GM23248 (cell line): ENCODE measurements at places on chromosomes 3 and 15. TPM values are rescaled to one million over a fixed set of nuclear protein-coding genes. Genes with fewer than 3 reads are reported as not detected.
A peak's percentile ranks its signal among the peaks of the same experiment; 100 is the strongest.

Gene GXYLT2
- 10.0 and 13.2 TPM in 2 replicates for total RNA-seq

GRCh38 chr15:100725121-100726069 is 123.0 kb downstream of the ASB7 start:
- H3K36me3 ChIP-seq: no peaks in the 10 kb centered on the region
- H3K4me3 ChIP-seq: no peak overlapping the region
- H3K27me3 ChIP-seq: no peaks in the 10 kb centered on the region
- DNase-seq: peak; percentile 82
- H3K4me1 ChIP-seq: peaks cover 45% of the 10 kb centered on the region

DNA sequence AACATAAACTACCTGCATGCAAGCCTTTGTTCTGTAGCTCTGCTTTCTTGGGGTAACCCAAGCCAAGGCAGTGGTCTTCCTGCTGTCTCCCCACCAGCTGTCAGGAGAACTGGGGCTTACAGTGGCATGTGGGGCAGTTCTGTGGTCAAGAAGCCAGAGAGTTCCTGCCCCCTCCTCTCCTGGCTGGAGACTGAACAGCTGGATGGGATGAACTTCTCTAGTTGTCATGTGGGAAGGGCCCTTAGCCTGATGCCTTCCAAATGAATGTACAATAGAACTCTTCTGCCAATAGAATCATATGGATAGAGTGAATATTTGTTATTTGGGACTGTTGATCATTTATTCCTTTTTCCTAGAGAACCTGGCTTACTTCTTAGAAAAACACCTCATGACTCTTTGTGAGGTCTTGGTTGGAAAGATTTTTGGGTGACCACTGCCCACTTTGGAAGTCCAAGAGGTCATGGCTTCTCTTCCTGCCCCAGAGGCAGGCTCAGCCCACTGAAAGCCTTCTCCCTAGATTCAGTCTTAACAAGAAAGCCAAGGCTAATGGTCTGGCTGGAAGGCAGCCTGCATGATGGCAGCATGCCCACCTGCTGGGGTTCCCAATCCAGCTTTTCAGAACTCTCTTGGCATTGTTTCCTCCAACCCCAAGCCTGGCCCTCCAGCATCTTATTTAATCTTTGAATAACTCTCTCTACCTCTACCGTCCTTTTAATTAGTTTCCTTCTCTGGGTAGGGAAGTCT is 462.9 kb upstream of the PROK2 start:
- H3K4me3 ChIP-seq: no peak overlapping the region
- no peak overlapping the region for H3K27ac ChIP-seq
- H3K4me1 ChIP-seq: no peaks in the 10 kb centered on the region
- H3K27me3 ChIP-seq: peaks cover 10% of the 10 kb centered on the region
- no peaks in the 10 kb centered on the region for H3K36me3 ChIP-seq

Gene FEZF2
- not detected in 2 replicates for total RNA-seq

DNA sequence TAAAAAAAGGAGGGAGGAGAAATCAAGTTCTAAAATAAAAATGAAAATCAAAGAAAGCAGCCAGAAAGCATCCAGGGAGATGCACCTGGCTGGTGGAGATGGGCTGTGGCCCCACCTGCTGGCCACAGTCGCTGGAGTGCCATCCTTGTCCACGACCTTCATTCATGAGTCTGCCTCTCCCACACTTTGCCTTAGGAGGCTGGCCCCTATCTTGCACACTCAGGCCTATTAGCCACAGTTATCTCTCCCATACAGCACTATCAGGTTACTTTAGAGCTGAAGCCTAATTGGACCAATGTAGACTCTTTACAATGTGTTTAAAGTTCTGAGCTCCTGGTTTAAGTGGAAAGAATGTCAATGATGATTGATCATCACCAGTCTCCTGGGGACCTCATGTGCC is 392.0 kb upstream of the RORA start:
- peak; percentile 5 for DNase-seq
- H3K36me3 ChIP-seq: no peaks in the 10 kb centered on the region
- H3K27me3 ChIP-seq: no peaks in the 10 kb centered on the region
- no peaks in the 10 kb centered on the region for H3K4me1 ChIP-seq
- H3K27ac ChIP-seq: no peak overlapping the region
- no peak overlapping the region for H3K4me3 ChIP-seq

Gene SCAANT1
- not detected in 2 replicates for total RNA-seq

DNA sequence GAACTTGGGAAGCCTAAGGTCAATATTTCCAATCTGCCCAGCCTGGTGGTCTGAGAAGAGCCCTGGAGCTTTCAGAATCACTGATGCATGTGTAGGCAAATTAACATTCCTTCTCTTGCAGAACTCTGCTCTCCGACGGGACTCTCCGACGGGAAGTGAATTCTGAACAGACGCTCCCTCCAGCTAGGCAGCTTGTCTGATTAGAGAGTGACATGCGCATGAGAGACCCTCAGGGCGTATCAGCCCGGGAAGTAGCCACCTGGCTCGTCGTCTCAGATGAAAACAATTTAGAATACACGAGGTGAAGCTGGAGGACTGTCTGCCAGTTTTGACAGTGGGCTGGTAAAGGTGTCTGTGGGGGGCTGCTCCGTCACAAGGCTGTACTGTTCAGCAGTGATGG is 103.1 kb downstream of the DGKG start:
- no peak for DNase-seq
- peaks cover 4% of the 10 kb centered on the region; the same call in 1 of the 2 replicates for H3K4me1 ChIP-seq
- H3K36me3 ChIP-seq: no peaks in the 10 kb centered on the region
- H3K4me3 ChIP-seq: no peak overlapping the region

- no peaks in the 10 kb centered on the region for H3K36me3 ChIP-seq
- DNase-seq: no peak
- H3K4me3 ChIP-seq: no peak overlapping the region
- no peaks in the 10 kb centered on the region for H3K27me3 ChIP-seq
- H3K4me1 ChIP-seq: peaks cover 27% of the 10 kb centered on the region
Observed at GRCh38 chr15:63953524-63953923, 92.8 kb downstream of the DAPK2 start.

- no peak for DNase-seq
- H3K27ac ChIP-seq: no peak overlapping the region
- no peaks in the 10 kb centered on the region for H3K36me3 ChIP-seq
- H3K4me1 ChIP-seq: no peaks in the 10 kb centered on the region
- no peak overlapping the region for H3K4me3 ChIP-seq
Observed at GRCh38 chr3:19711160-19711782, 222.7 kb downstream of the EFHB start.

Gene THBS1
- total RNA-seq: 7,697 and 8,549 TPM in 2 replicates

GRCh38 chr3:31147550-31147949 is 253.1 kb upstream of the GADL1 start:
- no peaks in the 10 kb centered on the region for H3K27me3 ChIP-seq
- H3K4me3 ChIP-seq: no peak overlapping the region
- H3K36me3 ChIP-seq: no peaks in the 10 kb centered on the region
- no peaks in the 10 kb centered on the region for H3K4me1 ChIP-seq
- no peak for DNase-seq

Gene AADACL2
- total RNA-seq: not detected in 2 replicates

DNA sequence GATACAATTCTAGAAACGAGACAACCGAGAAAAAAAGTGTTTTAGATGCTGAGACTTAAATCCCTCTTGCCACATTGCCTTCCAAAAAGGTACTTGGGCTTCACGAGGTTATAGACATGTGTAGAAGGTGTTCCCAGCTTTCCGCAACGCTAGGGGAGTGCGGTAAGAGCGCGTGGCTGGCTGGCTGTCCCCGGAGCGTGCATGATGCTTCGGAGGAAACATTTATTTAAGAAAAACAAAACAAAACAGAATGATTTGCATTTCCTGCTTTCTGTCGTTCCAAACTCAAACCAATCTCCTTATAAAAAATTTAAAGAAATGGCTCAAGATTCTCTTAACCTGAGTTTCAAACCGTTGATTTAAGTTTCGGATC is 841 bp downstream of the SLC6A20 start:
- H3K4me3 ChIP-seq: no peak overlapping the region
- H3K27me3 ChIP-seq: peaks cover 84% of the 10 kb centered on the region
- no peak overlapping the region for H3K27ac ChIP-seq
- H3K4me1 ChIP-seq: no peaks in the 10 kb centered on the region
- DNase-seq: peak; percentile 27
- H3K36me3 ChIP-seq: no peaks in the 10 kb centered on the region

GRCh38 chr15:79539401-79539800 is 107.3 kb downstream of the MINAR1 start:
- no peaks in the 10 kb centered on the region for H3K36me3 ChIP-seq
- peak; percentile 43 for DNase-seq
- H3K27ac ChIP-seq: no peak overlapping the region
- H3K4me3 ChIP-seq: no peak overlapping the region

GRCh38 chr3:171480526-171480925 is 20.3 kb upstream of the TNIK start:
- no peaks in the 10 kb centered on the region for H3K36me3 ChIP-seq

Gene LSAMP
- 4.0 and 4.5 TPM in 2 replicates for total RNA-seq

Gene NDN
- total RNA-seq: 127 and 133 TPM in 2 replicates

DNA sequence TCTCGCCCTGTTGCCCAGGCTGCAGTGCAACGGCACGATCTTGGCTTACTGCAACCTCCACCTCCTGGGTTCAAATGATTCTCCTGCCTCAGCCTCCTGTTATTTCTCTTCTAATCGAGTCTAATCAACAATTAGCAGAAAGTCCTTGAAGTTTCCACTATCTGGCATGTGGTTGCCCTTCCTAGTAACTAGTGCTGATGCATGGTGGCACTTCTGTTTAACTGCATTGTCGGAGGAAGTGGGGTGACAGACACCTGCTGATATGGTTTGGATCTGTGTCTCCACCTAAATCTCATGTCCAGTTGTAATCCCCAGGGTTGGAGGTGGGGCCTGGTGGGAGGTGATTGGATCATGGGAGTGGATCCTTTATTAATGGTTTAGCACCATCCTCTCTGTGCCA is 9.2 kb downstream of the CRTAP start:
- no peaks in the 10 kb centered on the region for H3K27me3 ChIP-seq
- peaks cover 26% of the 10 kb centered on the region; the same call in 1 of the 2 replicates for H3K36me3 ChIP-seq
- DNase-seq: no peak
- no peak overlapping the region for H3K4me3 ChIP-seq

DNA sequence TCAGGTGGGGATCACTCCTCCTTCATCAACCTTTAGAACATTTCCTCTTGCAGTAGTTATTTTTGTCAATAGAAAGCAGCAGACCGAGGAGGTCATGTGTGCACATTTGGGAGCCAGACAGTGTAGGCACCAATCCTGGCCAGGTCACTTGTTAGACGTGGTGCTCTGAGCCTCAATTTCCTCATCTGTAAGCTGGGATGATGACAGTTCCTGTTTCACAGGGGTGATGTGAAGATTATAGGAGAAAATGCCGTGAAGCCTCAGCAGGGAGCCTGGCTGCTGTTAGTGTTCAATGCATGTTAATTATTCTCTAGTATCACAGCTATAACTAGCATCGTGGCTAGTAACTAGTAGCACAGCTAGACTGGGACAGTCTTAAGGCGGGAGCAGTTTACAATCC is 64.7 kb downstream of the ATP2B2 start:
- H3K36me3 ChIP-seq: no peaks in the 10 kb centered on the region
- no peak for DNase-seq
- H3K4me1 ChIP-seq: peaks cover 33% of the 10 kb centered on the region
- no peaks in the 10 kb centered on the region for H3K27me3 ChIP-seq
- no peak overlapping the region for H3K4me3 ChIP-seq

DNA sequence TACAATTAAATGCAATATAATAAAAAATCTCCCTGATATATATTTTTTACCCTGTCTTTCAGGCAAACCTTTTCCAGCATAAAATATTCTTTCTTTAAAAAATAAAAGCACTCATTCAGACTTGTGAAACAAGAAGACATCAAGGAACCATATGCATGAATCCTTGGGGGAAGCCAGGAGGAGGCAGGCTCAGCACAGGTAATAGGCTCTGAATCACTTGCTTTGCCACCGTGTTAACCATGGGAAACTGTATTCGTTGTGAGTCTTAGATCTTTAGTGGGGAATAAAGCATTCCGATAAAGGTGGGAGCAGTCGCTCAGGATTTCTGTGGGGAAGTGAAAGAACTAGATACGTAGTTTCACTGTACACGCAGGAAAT is 42.4 kb downstream of the FBN1 start:
- peaks cover 71% of the 10 kb centered on the region for H3K4me1 ChIP-seq
- H3K27ac ChIP-seq: peak overlapping the region; percentile 82
- H3K27me3 ChIP-seq: no peaks in the 10 kb centered on the region

Gene HDC
- not detected in 2 replicates for total RNA-seq

GRCh38 chr15:96340598-96341512 is 10.4 kb downstream of the NR2F2 start:
- peaks cover 49% of the 10 kb centered on the region for H3K4me1 ChIP-seq
- H3K4me3 ChIP-seq: peak overlapping the region; percentile 99
- H3K27ac ChIP-seq: peak overlapping the region; percentile 77
- DNase-seq: peak; percentile 81
- H3K27me3 ChIP-seq: no peaks in the 10 kb centered on the region
- H3K36me3 ChIP-seq: peaks cover 34% of the 10 kb centered on the region

DNA sequence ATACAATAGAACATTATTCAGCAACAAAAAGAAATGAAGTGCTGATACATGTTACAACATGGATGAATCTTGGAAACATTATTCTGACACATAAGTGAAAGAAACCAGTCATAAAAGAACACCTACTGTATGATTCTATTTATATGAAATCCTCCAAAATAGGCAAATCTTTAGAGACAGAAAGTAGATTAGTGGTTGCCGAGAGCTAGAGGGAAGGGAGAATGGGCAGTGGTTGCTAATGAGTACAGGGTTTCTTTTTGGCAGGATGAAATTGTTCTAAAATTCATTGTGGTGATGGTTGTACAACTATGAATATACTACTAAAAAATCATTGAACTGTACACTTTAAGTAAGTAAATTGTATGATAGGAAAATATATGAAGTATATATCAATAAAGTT is 6.3 kb upstream of the LRRC58 start:
- H3K4me3 ChIP-seq: no peak overlapping the region
- H3K36me3 ChIP-seq: no peaks in the 10 kb centered on the region
- DNase-seq: no peak
- peaks cover 6% of the 10 kb centered on the region for H3K4me1 ChIP-seq
- H3K27ac ChIP-seq: no peak overlapping the region

Gene CDHR4
- not detected in 2 replicates for total RNA-seq
